T-helper 1 cell (primary cell): ENCODE measurements at places on chromosomes 7 and 10.

DNA sequence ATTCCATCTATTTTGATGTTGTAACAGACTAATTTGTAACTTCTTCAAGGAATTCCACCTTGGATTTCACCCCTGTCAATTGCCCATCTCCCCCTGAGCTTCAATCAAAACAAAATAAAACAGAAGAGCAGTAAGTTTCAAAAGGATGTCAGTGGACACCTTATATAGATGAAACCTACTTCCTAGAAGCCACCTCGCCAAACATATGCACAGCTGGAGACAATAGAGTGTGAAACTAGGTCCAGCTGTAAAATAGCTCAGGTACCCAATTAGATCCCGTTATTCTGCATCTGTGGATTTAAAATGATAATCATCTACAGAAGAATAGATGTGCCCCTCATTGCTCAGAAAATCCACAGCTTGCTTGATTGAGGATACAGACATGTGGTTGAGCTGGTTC is 598.6 kb downstream of the SH2D4B start:
- DNase-seq = no peak

DNA sequence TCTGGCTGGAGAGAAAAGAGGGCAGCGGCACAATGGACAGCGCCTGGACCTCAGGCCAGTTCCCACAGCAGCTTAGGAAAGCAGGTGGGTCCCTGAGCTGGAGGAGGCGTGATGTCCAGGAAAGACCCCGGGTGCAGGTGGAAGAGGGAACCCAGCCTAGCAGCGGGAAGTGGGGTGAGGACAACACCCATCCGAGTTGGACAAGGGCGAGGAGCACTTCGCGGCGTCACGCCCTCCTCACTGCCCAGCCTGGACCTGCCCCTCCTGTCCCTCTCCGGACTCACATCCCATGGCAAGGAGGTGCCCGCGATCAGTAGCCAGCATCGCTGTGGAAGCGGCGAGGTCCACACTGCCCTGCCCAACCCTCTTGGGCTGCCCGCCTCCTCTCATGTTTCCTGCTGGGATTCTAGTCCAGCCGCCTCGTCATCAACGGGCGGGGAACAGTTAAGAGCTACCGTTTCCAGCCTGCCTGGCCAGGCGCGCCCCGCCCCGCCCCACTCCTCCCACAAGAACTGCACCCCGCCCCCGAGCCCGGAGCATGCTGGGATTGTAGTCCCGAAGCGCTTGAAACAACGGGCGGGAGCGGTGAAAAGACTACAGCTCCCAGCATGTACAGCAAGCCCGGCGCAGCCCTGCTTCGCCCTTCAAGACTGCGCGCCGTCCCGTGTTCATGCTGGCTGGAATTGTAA is 930.6 kb upstream of the ZNF722 start:
- DNase-seq = no peak

GRCh38 chr7:123581162-123581459 is 20.5 kb upstream of the ASB15 start:
- no peak for DNase-seq

DNA sequence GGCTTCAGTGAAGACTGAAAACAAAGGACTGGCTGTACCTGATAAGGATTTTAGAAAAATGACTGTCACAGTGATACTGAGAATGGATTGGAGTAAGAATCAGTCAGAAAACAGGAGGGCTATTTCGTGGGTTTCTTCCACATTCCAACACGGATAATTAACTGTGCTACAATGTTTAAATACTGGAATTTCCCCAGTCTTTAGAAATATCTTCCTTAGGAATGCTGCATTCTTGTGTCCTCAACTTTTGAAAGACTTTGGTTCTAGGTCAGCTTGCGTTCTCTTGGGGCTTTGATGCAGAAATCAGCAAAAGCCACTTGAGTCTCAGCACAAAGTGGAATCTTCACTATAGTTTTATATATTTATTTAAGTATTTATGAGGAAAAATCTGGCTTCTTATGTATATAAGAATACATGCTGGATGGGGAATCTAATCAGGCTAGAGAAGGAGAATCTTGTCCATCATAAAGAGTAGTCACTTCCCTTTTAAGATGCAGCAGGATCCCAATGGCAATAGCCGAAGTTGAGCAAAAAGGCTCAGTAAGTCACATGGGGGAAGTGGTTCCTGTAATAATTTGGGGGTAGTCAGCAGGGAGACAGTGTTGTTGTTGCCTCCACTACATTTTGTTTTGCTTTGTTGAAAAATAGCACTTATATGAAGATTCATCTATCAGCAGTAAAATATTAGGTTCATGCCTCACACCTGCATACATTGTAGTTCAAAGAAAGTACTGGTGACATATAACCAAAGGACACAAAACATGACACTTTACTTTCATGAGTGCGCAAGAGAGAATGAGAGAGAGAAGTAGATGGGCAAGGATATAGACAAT is 86.0 kb downstream of the CH25H start:
- DNase-seq = no peak

- no peak for DNase-seq
These were observed 31.6 kb upstream of the SLC16A12 start for GRCh38 chr10:89566992-89567391.

DNA sequence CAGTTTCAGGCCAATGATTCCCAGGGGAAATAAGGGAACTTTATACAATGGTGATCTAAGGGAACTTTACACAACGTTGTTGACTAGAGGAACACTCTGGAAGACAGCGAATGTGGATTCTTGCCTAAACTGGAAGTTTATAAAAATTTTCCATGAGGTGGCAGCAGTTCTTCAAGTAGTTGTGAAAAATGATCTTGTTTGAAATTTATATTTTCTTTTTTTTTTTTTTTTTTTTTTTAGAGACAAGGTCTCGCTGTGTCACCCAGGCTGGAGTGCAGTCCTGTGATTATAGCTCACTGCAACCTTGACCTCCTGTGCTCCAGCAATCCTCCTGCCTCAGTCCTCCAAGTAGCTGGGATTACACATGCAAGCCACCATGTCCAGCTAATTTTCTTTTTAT is 32.1 kb upstream of the GTF2I start:
- DNase-seq = no peak

GRCh38 chr10:23884670-23885069 is 324.3 kb upstream of the KIAA1217 start:
- DNase-seq = no peak

- DNase-seq = no peak
These were observed 167.3 kb downstream of the TPK1 start for GRCh38 chr7:144668503-144668902.

DNA sequence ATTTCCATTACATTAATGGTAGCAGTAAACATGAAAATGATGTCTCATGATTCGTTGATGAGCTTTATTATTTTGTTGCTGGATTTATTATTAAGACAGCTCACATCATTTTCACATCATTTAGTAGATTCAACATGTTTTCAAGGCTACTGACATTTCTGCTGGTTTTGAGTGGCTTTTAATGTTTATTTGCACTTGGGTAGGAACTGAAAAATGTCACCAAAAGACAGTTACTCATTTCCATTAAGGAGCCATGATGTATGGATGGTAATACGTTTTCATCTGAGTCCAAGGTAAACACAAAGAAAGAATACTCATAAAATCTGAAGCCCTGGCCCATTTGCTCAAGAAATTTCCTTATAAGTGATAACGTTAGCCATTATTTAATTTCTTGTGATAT is 14.8 kb downstream of the PDK4 start:
- DNase-seq = no peak

GRCh38 chr10:104065748-104066147 is 19.9 kb downstream of the COL17A1 start:
- no peak for DNase-seq

DNA sequence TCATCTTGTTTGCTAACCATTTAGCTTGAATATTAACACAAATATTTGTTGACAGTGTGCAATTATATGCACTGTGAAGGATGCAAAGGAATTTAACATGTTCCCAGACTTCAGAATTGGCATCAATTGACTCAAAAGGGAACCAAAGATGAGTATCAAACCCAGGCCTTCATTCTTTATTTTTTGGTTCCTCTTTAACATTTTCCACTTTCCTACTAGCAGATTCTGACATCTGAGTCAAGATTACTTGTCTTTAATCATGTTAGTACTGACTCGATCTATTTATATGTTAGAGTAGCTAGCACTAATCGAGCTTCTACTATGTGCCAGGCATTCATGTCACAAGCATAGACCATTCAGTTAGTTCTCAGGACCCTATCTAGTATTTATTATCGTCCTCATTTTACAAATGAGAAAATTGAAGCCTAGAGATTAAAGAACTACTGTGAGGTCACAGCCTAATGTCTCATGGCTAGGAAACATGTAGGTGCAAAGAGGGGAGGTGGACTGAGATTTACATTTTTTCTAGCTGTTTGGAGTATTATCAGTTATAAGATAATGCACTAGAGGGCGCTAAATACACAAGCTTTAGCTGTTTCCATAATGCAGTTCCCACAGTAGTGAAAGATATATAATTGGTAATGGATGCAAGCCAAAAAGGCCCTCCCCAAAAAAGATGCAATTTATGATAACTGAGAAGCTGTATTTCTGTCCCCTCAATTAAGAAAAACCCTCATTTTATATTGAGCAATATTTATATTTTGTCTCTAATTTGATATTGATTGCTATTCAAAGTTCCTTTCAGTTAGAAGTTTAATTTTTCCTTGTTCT is 32.9 kb upstream of the KMT2E start:
- DNase-seq = no peak

DNA sequence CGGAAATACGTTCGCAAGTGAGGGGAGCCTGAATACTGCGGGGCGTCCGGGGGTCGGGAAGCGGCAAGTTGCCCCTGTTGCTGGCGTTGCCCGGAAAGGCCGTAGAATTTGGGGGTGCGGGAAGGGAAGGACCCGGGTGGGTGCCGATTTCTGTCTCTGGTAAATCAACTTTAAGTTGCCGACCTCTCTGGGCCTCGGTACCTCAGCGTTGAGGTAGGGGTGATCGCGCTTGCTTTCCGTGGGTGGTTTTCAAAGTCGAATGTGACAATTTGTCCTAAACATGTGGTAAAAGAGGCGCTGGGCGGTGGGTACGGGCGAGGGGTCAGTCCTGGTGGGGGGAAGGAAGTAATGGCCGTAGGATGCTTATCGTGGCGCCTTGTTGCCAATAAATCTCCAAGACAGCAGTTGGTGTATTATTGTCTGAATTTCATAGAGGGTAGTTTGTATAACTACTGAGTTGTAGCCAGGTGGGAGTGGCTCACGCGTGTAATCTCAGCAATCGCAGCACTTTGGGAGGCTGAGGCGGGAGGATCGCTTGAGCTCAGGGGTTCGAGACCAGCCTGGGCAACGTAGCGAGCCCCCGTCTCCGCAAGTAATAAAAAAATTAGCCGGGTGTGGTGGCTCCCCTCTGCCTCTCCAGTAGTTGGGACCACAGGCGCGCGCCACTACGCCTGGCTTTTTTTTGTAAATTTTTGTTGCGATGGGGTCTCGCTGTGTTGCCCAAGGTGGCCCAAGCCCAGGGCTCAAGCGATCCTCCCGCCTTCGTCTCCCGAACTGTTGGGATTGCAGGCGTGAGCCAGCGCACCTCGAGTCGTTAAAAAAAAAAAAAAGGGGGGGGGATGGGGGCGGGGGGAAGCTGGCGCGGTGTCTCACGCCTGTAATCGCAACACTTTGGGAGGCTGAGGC is 644 bp downstream of the BUD23 start:
- DNase-seq = no peak

DNA sequence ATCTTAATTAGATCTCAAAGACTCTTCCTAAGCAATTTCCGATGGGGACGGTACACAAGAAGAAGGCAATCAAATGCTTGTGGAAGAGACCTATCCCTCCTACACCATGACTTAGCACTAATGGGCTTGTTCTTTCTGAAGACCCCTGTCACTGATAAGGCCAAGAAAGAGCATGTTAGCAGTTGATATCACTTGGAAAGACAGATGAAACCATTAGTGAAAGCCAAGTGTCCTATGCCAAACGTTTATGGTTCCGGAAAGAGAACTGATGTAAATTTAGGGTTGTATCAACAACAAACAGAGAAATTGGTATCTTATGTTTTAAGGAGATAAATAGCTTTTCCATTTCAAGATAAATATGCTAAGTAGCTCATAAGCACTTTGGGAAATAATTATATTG is 6.5 kb downstream of the UROS start:
- no peak for DNase-seq

DNA sequence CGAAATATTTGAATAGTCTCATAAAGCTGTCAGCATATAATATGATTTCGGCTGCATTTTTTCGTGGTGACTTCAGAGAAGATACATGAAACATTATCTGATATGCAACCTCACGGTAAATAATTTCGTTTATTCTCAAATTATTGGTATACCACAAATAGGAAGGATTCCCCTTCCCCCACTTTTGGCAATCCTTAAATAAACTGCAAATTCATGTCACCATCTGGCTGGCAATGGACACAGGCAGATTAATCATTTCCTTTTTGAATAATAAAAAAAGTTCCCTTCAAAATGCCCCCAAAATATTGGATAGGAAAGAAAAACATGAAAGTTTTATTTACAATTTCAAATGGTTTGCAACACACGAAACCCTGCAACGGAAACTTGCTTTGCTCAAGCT is 234.5 kb upstream of the MEOX2 start:
- no peak for DNase-seq

- DNase-seq = no peak
These were observed 6.9 kb downstream of the CPA4 start for GRCh38 chr7:130299866-130300265.

- no peak for DNase-seq
These were observed 262.0 kb downstream of the ADRA2A start for GRCh38 chr10:111338805-111339204.

GRCh38 chr10:776772-777171 is 87.3 kb upstream of the DIP2C start:
- no peak for DNase-seq

GRCh38 chr7:107694386-107694785 is 33.8 kb downstream of the SLC26A4 start:
- DNase-seq = no peak

GRCh38 chr7:116525298-116525912 is 569 bp downstream of the CAV1 start:
- no peak for DNase-seq

DNA sequence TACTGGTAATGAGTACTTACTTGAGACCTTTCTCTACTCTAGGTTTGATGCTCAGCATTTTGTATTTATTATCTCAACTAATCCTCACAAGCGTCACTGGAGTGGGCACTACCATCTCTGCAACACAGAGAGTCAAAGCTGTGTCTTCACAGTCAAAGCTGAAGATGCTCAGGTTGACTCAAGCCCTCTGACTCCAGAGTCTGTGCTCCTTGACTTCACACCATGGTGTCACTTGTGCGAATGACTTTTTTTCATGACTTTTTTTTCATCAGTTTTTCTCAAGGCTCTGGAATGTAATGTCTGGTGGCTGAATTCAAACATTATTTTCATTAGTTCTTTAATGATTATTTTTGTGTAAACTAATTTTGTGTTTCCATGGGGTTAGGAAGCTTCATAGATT is 30.4 kb upstream of the TARP start:
- DNase-seq = no peak
